ENCODE measurements at places on chromosomes 11 and 22.

DNA sequence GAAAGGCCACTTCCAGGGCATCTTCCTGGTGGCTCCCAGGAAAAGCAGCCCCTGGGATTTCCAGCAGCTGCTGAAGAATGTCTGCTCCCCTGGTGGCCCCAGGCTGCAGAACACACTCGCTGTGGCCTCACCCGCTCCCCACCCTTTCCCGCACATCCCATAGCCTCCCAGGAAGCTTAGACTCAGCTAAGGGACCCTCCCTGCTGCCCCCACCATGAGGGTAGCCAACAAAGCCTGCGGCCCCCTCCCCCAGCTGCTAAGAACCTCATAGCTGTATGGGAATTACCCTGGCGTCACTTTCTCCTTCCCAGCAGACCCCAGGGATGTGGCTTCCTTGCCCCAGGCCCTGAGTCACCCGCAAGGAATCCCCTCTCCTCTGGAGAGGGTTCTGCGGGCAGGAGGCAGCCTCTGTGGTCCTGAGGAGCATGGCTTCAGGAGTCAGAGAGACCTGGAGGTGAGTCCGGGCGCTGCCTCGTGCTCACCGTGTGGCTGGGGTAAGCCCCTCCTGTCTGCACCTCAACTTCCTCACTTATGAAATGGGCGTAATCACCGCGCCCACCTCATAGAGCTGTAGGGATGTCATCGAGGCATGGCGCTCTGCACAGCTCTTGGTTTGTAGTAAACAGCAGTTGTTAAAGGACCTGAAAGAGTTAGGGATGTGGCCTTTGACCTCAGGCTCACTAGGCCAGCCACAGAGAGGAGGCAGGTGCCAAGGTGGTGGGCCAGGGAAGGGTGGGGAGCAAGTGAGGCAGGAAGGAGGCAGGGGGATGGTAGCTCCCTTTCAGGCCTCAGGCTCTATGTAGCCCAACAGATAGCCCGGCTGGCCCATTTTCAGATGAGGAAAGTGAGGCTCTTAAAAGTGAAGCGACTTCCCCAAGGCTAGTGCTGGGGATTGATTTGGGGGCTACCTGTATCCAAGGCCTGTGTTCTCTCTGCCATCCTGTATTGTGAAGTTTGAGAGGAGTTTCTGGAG is 71.2 kb downstream of the LRRC32 start:
- no peak for DNase-seq

- no peak for DNase-seq
Observed at GRCh38 chr11:74157169-74157568, 13.6 kb downstream of the C2CD3 start.

DNA sequence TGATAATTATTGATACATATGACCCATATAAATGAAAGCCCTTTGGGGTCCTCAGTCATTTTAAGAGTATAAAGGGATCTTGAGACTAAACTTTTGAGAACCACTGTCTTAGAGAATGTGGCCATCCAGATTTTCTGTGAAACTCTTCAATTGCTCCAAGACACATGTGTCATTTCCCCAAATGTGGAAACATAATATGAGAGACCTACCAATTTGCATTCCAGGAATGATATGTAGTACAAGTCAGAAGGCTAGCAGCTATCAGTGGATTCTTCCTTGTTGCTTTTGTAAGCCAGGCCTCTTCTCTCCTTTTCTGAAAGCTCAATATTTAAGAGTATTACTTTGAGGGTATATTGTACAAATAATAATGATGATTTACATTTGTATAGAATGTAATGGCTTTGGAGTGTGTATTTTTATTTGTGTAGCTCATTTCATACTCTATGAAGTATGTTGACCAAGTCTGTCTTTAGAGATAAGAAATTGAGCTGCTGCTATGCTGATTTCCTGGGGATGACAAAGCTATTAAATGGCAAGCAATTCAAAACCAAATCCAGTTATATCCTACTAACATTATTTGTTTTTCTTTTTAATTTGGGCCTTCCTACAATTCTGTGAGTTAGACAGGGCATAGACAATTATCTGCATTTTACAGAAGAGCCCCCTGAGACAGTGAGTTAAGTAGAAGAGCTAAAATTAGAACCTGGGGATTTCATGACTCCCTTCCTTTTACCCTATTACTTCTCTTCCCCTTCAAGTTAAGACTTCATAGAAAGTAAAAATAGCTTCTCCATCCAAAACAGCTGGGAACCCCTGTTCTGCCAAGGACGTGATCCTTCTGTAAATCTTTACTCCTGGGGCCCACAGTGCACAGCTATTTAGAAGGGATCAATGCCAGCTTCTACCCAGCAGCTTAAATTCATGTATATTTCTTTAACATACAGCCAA is 131.9 kb downstream of the WNT11 start:
- no peak for DNase-seq

DNA sequence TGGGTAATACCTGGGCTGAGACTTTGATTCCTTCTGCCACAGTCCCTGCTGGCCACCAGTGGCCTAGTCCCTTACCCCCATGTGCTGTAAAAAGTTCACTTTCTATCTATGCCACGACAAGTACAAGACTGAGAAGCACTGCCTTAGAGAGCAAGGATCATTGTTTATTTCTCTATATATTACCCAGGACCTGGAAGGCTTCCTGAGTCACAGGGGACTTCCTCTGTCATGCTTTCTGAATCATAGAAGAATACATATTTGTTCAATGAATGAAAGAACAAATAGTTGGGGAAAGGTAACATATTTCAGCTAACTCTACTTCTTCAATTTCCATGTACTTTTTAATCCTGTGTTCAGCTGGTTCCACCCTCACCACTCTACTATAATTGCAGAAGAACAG is 5.5 kb upstream of the SYT9 start:
- peak; percentile 14 for DNase-seq

DNA sequence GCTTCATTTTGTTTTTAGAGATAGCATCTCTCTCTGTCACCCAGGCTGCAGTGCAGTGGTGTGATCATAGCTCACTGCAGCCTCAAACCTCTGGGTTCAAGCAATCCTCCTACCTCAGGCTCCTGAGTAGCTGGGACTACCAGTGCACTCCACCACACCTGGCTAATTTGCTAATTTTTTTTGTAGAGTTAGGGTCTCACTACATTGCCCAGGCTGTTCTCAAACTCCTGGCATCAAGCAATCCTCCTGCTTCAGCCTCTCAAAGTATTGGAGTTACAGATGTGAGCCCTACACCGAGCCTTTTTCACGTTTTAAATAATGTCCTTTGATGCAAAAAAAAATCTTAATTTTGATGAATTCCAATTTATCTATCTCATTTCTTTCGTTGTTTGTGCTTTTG is 75.4 kb upstream of the LINC01488 start:
- no peak for DNase-seq

GRCh38 chr11:69260622-69261021 is 33.3 kb upstream of the MYEOV start:
- DNase-seq = no peak

DNA sequence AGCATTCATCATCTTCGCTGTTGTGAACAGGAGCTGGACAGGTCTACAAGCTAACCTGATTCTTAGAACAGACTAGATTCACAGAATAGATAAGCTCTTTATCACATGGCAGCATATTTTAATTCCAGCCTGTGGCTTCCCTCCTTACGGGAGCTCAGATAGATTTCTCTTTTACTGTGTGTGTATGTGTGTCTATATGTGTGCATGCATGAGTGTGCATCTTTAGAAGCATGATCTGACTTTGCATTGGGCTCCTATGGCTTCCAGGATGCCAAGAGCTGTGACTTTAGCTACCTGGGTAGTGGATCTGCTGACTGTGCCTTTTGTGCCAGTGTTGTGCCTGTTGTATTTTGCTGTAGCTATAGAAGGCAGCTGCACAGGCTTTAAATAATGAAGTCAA is 44.3 kb downstream of the ZNRF3 start:
- DNase-seq = no peak
